ENCODE measurements at places on chromosomes 11 and 22.

- no peak for DNase-seq
Measured at GRCh38 chr11:22928207-22928917, 68.1 kb upstream of the CCDC179 start.

- no peak for DNase-seq
Measured at GRCh38 chr11:13405220-13405619, 57.8 kb downstream of the BTBD10 start.

DNA sequence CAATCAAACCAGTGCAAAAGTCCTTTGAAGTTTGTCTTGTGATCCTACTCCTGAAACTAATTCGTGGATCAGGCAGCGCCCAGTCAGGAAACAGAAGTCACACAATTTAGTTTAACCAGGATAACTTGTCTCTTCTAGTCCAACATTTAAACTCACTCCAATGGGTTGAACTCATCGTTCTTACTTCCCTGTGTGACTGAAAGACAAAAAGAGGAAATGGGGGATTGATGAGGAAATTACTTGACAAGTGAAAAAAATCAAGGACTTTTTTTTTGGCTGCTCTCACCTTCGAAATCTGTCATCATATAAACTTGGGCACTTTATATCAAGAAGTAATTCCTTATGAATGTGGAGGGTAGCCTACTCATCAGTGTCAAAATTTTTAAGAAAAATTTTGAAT lies 78.4 kb downstream of the HSD17B12 start:
- DNase-seq: no peak

DNA sequence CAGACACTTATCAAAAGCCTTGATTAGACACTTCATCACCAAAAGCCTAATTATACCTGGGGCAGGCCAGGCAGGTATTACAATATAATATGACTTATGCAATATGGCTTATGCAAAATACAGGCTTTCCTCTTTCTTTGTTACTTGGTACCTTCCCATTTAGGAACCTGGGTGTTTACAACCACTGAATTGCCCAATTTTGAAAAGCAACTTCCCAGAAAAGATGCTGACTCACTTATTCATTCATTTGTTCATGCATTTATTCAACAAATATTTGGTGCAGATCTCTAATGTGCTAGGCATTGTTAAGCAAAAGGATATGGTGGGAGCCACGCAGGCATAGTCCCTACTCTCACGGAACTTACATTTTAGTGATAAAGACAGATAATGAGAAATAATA lies 13.6 kb upstream of the JAML start:
- DNase-seq: no peak

- DNase-seq: no peak
Measured at GRCh38 chr11:32006799-32007388, 84.0 kb upstream of the RCN1 start.

DNA sequence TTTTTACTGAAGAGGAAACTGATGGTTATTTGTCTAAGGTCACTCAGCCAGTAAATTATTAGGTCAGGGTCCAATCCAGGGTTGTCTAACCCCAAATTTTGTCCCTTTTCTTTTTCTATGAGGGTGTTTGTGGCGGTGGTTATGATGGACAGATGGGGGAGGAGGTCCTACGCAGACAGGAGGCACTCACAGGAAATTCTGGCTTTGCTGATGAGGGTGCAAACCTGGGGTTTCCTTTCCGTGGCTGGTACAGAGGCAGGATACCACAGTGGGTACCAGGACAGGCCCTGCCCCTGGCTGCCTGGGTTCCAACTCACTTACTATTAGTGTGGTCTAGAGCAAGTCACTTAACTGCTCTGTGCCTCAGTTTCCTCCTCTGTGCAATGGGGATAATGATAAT lies 91.0 kb downstream of the RRM1 start:
- DNase-seq: no peak

Measured in right kidney (tissue), 9 donors.